ENCODE measurements at places on chromosomes 11 and 22.

GRCh38 chr11:9775398-9775779 lies 111.5 kb downstream of the SWAP70 start:
- DNase-seq, result no peak

GRCh38 chr11:112881461-112881860 lies 79.8 kb upstream of the NCAM1 start:
- DNase-seq, result no peak

DNA sequence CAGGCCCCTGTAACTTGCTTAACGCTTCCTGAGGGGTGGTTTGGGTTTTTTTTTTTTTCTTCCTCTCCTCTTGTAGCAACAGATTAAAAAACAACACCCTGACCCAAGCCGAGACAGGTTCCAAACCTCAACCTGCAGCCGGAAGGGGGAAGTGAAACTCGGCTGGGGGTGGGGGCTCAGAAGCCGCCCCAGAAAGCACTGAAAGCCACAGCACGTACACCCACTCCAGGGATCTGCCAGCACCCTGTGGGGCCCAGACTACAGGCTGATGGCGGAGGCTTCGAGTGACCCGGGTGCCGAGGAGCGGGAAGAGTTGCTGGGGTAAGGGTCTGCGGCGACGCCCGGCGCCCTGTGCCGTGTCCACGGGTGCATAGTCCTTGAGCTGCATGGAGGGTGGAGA lies at the start of gene LSP1:
Gene LSP1 (plus strand): TSS at position 208 of the 400 bp plus-strand sequence. CDS start 61 bp downstream, at position 269.
- no peak for DNase-seq

- DNase-seq, result no peak
Observed at GRCh38 chr11:68127714-68128681, 6.8 kb upstream of the CHKA start.

DNA sequence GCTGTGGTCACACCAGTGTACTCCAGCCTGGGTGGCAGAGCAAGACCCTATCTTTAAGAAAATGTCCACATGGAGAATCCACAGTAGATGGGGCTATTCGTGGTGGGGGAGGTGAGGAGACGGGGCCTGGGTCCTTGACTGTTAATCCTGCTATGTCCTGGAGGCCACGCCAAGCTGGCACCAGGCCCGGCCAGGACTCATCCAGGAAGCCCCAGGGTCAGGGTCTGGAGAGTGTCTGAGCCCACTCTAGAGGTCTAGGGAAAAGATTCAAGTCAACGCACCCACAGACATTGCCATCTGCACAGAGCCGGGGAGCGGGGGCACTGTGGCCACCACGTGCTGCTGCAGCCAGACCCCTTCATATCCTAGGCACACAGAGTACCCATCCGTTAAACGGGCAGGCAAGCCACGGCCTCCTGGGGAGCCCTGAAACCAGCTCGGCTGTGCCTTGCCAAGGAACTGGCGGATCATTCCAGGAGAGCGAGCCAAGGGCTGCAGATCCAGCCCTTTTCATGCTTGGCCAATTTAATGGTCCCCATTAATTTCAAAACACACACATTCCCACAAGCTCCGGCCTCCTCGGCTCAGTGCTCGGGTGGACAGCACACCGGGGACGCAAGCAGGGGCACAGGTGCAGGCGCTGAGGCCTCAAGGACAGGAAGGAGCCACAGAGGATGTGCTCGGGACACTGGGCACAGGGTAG lies 24.7 kb downstream of the MACROD1 start:
- DNase-seq, result no peak

GRCh38 chr11:80783561-80783960 lies 1342.7 kb upstream of the TENM4 start:
- no peak for DNase-seq

DNA sequence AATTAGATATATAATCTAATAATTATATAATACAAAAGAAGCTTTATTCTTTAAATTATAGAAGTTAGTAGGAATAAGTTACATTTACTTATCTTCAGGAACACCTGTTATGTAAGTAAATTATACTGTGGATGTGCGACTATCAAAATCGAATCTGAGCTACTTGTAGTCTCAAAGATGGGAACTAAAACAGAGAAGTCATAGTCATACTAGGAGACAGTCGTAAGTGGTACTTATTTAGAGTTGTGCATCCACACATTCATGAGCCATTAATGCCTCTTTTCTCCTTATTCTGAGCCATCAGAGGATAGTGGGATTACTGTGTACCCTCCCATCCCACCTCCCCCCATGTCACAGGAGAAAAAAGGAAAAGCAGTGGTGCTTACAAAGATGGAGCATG lies 114.4 kb downstream of the CADM1 start:
- DNase-seq, result no peak

DNA sequence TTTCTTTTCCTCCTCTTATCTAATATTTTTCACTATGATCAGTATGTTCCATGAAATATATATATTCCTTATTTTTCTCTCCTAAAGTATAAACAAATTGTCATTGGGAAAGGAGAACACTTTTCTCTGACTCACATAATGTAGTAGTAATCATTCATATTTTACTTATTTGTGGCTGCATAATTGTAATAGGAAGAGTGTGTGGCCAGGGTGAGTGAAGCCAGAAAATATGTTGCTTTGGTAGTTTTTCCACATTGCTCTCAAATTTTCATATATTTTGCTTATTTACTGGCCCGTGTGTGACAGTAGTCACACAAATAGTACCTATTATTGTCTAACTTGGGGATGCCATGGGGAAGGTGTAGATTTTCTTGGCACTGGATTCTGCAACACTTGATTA lies 172.1 kb downstream of the DYNC2H1 start:
- DNase-seq, result no peak

- DNase-seq, result no peak
Observed at GRCh38 chr11:73961321-73961720, 10.5 kb downstream of the DNAJB13 start.

DNA sequence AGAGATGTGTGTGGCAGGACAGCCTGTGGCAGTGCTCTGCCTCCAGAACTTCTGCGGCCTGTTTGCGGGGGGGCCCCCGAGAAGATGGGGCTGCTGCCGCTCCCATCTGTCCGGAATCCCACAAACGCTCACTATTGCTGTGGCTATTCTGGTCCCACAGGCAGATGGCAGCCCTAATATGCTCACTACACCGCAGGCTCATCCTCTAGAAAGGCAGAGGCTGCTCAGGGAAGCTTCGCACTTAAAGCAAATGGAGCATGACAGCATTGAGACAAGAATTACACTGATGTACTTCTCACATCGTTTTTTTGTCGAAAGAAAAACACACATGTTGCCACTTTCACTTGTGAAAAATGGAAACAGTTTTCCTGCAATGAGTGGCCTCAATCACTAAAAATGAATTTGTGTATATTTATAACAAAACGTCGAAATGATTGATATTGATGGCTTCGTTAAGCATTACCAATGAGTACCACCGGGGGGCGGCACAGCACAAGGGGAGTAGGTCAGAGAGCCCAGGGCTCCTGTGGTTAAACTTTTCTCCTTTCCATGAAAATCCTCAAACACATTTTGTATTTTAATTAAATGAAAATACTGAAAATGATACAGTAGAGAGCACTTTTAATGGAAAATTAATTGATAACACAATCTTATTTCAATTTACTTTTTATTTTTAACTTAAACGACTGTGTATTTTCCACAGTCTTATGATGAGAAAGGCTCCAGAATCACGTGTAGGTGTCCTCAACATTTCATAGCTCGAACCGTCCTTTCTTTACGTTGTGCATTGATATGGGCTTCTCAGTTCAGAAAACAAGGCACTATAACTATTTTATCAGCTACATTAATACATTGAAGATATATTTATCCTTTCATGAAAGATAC lies 69.1 kb downstream of the CTTN start:
- no peak for DNase-seq

DNA sequence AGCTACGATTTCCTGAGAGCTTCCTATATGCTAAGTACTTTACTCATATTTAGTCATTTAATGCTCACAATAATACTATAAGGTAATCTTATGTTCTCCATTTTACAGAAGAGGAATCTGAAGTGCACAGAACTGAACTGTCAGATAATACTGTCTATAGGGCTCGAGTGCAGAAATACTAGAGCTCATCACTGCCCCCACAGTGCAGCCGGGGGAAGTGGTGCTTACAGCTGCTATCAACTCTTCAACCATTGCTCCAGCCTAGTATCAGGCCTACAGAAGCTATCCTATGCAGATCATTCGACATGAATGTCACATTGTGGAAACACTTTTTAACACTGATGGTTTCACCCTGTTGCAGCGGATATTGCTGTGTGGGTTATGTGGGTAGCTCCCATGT lies 929.9 kb downstream of the NTM start:
- no peak for DNase-seq

GRCh38 chr11:794013-794765 lies 3.9 kb downstream of the SLC25A22 start:
- no peak for DNase-seq

DNA sequence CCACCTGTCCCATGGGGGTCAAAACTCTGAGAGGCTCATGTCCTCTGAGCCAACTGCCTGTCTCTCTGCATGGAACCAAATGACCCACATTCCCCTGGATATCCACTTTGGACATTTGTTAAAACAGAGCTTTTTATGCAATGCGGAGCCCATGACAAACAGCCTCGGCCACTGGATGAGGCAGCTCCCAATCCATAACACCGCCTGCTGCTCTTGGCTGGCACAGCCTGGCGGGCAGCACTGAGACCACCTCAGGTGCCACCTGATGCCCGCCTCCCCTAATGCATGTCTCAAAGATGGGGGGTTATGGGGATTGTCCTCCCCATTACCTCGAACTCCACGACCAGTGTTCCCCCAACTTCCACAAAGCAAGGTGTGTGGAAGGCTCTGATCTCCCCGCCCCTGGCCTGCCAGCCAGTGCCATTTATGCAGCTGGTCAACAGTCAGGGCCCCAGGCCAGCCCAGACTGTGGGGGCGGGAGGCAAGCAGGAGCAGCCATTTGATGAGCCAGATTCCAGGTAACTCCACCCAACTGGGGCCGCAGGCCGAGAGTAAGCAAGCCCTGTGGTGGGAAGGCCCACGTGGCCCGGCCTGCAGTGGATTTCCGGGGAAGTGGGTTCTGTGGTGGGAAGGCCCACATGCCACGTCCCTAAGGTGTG lies 84.2 kb downstream of the PHF21B start:
- no peak for DNase-seq

DNA sequence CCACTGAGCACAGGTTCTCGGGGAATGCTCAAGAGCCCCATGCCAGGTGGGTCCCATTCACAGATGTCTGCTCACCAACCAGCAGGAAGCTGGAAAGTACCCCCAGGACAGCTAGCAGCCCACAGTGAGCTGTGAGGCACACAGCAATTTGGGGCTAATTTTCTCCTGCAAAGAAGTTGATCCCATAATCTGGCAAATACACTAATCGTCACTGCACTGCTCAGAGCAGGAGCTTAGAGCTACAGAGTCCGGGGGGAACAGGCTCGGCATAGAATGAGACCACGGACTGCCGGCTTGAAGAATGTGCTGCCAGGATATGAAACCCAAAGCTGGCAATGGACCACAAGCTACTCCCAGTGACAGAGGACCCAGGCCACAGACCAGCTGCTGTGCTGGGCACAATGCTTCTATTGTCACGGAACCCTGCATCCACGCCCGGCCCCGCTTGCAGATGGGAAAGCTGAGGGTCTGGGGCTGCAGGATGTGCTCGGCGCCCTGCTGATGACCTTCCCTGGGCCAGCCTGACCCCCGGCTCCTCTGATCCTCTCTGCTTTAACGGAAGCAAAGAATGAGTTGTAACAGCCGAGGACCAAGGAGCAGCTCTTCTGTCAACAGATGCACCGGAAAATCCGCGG lies 239.7 kb downstream of the CTTN start:
- no peak for DNase-seq

DNA sequence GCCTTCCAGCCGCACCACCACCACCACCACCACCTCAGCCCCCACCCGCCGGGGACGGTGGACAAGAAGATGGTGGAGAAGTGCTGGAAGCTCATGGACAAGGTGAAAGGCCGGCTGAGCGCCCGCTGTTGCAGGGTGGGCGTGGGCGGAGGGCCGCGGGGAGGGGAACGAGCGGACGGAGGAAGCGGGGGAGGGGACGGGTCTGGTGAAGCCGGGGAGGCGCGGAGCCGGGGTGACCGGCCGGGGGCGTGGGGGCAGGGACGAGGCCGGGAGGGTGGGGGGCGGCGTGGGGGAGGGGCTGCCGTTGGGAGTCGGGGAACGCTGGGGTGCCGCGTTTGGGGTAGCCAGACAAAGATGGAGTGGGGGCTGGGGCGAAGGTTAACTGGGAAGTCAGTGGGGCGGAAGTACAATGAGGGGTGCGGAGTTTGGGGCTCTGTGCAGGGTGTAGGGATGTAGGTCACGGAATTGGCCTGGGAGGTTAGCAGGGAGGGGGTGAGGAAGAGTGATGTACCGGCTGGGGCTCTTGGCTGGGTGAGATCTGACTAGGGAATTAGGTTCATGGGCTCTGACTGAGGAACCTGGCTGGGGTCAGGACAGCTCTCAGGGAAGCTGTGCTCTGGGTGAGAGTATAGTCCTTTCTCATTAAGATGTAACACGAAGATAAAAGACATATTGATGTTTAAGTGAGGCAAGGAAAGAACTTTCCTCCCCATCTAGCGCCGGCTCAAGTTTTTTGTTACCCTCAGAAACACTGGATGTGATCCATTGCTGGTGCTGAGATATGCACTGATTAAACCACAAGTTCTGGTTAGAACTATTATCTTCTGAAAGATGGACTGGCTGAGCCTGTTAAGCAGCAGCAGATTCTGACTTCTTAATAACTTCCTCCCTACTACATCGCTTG lies 624 bp downstream of the CBL start:
- no peak for DNase-seq

DNA sequence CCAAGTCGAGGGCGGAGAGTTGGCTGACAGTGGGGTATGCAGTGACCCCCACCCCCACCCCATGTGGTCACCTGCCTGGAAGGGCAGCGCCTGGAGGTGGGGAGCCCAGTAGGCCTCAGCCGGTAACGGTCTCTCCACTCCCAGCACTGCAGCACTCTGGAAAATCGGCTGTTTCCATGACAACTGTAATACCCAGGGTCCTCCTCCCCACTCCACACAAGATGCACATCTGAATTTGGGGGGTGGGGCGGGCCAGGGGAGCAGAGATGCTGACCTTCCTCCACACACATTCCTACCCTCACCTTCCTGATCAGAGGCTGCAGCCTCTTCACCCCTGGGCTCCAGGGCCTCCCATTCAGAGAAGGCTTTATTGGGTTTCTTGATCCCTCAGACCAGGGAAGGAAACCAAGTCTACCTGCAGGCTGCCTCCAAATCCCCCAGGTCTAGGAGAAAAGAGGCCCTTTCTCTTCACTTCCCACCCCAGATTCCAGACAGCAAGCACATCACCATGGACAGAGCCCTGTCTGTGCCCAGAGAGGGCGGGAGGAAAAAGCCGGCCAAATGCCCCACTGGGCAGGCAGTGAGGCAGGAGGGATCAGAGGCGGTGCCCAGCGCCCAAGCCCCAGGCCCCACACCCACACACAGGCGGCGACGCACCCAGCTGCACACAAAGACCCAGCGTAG lies 46.5 kb downstream of the SLC22A12 start:
- no peak for DNase-seq

DNA sequence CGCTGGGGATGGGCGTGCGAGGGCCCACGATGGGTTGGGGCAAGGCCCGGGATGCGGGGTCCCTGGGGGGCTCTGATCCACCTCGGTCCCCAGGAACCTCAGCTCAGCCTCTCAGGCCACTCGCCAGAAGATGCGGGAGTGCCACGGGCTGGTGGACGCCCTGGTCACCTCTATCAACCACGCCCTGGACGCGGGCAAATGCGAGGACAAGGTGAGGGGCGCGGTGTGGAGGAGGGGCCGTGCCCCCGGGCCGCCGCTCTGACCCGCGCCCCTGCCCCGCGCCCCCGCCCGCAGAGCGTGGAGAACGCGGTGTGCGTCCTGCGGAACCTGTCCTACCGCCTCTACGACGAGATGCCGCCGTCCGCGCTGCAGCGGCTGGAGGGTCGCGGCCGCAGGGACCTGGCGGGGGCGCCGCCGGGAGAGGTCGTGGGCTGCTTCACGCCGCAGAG lies 6.3 kb downstream of the PKP3 start:
- DNase-seq, result no peak

- no peak for DNase-seq
Observed at GRCh38 chr22:27352426-27352825, 449.1 kb downstream of the MN1 start.

Data from AG04449 (cell line).